GM12891 (cell line): ENCODE measurements at places on chromosomes 2 and 18.

GRCh38 chr18:80171054-80171872 is 62.2 kb downstream of the ADNP2 start:
- DNase-seq, result peak; percentile 75

DNA sequence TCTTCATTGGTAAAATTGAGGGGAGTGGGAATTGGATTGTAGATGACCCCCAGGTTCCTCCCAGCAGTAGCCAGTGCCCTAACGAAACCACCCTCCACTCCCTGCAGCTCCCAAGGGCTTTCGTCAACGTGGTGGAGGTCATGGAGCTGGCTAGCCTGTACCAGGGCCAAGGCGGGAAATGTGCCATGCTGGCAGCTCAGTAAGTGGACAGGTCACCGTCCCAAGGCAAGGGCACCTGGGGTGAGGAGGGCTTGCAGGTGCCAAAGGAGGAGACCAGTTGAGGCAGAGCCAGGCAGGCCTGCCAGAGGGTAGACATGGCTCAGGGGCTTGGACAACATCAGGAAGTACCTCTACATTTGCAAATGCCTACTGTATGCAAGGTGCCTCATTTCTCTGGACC is 122.6 kb upstream of the PPP1CB start:
- DNase-seq, result no peak

GRCh38 chr18:30094556-30094955 is 948.0 kb downstream of the DSC3 start:
- DNase-seq, result no peak

- DNase-seq, result no peak
These were observed 18.8 kb upstream of the FOSL2 start for GRCh38 chr2:28373854-28374253.

DNA sequence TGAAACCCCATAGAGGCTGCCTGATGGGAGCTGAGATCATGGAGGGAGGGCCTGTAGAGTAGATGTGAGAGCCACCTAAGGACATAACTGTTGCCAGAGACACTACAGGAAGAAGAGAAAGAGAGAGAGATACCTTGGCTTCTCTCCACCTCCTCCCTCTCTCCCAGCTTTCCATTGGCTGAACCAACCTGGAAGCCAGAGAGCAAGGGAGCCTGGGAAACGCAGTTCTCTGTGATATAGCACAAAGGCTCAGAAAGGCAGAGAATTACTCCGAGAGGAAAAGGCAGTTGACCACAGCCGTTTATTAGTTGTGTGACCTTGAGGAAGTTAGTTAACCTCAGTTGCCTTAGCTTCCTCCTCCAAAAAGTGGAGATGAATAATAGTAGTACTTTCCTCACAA is 37.7 kb upstream of the MAT2A start:
- no peak for DNase-seq

DNA sequence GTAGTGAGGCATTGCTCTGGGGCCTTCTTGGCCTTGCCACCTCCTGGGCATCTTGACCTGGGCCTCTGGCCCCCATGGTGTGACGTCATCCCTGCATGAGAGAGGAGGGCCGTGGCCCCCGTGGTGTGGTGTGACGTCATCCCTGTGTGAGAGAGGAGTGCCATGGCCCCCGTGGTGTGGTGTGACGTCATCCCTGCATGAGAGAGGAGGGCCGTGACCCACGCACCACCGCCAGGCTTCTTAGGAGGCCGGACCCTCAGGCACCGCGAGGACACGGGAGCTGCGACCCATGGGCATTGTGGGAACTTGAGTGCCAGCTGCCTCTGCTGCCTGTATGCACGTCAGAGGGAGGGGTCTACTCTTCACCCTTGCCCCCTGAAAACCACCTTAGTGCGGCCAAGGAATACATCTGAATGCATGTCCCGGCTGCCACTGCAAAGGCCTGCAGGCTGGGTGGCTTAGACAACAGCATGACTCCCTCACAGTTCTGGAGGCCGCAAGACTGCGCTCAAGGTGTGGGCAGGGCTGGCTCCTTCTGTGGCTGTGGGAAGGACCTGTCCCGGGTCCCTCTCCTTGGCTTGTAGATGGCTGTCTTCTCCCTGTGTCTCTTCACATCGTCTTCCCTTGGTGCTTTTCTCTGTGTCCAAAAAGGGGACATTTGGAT is 20.8 kb upstream of the OTOS start:
- no peak for DNase-seq

DNA sequence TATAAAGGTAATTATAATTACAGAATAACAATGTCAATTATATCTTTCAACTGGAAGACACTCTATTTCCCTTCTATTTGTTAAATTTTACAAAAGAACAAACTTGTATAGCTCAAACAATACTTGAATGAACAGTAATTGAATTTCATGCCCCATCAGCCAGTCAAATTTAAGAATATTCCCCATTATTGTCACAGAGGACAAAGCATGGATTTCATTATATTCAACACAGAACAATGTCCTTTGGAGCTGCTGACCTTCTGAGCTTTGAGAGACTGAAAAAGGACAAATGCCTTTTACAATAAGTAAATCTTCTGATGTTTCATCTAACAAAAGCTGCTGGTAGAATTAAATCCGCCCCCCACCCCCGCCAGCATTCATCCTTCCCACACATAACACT is 187.5 kb upstream of the MC4R start:
- DNase-seq, result no peak

DNA sequence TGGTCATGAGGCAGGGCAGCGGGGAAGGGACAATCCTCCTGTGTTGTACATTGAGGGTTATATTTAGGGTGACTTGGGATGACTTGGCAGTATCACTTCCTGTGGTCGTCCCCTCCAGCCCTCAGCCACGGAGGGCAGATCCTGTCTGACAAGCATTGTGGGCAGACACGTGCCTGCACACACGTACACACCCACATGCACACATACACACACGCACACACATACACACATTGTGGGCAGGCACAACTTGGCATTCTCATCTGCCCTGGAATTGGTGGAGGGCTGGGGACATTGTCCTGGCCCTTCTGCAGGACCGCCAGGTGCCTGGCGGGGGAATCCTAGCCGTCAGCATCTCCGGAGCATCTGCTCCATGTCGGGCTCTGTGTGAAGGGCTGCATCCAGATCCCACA is 47.6 kb downstream of the ODC1 start:
- no peak for DNase-seq

GRCh38 chr2:182324665-182325064 is 102.2 kb downstream of the PDE1A start:
- DNase-seq, result no peak

- DNase-seq, result no peak
These were observed 45.5 kb upstream of the FZD5 start for GRCh38 chr2:207815254-207815653.

- DNase-seq, result no peak
These were observed 578.6 kb upstream of the CHAC2 start for GRCh38 chr2:53188851-53189510.

- DNase-seq, result no peak
These were observed 265.9 kb downstream of the CELF4 start for GRCh38 chr18:37299471-37300304.

GRCh38 chr18:30451981-30452380 is 590.6 kb downstream of the DSC3 start:
- no peak for DNase-seq

DNA sequence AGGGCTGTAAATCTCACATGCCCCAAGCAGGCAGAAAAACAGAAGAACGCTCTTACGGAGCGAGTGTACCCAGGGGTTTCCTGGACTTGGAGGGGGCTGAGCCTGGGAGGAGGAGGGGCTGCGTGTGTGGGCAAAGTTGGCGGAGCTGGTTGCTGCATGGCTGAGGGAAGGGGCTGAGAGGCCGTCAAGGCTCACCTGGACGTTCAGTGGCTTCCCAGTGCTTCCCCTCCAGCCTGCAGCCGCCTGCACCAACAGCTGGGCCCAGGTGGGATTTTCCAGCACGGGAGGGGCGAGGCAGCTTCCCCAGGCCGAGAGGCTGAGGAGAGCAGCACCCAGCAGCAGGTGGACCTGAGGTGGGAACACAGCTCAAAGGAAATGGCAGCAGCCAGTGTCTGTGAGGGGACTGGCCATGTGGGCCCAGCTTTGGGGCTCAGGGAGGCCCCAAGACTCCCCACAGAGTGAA is 70.6 kb upstream of the CTDP1 start:
- no peak for DNase-seq

DNA sequence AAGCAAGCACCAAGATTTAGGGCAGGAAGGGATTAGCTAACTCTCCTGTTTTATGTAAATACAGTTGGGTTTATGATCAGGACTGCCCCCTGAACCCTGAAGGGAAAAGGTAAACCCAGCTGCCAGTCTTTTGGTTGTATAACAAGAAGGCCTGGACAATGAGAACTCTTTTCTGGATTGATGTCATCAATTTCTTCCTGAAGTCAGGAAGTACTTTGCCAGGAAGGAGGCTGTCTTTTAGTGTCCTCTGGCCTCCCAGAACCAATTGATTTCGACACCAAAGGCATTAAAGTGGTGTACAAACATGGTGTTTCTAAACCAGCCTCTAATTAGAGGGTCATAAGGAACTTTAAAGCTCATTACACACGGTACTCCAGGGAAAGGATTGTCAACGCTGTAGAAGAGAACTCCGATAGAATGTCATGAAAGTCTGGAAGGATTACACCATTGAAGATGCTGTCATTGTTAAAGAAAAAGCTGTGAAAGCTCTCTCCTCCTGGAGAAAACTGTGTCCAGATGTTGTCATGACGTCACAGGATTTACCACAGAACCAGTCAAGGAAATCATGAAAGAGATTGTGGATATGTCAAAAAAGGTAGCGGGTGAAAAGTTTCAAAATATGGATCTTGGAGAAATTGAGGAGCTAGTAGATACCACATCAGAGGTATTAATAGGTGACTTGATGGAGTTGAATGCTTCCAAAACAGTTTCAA is 78.8 kb downstream of the ANKRD12 start:
- no peak for DNase-seq

GRCh38 chr18:60202708-60203107 is 169.9 kb downstream of the MC4R start:
- DNase-seq, result no peak

DNA sequence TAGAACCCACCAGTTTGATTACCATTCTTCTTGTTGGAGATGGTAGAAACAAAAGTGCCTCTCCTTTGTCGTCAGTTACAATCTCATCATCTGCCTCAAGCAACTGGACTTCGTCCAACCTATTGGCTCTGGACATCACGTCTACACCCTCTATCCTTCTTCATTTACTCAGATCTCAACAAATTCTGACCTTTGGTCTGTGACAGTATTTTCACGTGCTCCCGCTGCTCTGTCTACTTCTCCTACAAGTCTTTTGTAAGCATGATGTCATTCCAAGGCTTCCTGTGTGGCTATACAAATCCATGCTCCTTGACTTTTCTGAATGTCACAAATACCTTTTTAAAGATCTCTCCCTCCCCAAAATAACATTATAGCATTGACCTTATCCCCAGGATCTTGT is 43.0 kb upstream of the PID1 start:
- DNase-seq, result no peak

GRCh38 chr2:218006741-218007140 is 3.9 kb upstream of the TNS1 start:
- no peak for DNase-seq

DNA sequence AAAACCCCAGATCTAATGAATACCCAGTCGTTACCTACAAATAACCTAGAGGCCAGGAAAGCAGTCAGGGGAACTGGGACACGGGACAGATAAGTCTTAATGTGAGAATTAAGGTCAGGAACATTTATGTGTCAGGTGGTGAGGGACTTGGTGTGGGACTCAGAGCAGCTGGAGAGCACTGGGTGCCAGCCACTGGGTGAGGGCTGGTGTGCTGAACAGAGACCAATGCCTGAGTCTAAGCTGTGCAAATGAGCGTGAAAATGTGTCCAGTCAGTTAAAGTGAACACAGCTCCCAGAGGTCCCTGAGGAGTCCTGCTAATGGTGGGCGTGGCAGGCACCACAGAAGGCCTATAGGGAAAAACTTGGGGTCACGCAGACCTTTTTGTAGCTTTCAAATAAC is 225.9 kb downstream of the C1D start:
- DNase-seq, result no peak

GRCh38 chr18:3541549-3542386 is 91.8 kb downstream of the TGIF1 start:
- DNase-seq, result no peak

GRCh38 chr18:11995445-11996189 is 14.3 kb downstream of the IMPA2 start:
- DNase-seq, result peak; percentile 71

- no peak for DNase-seq
These were observed 127.4 kb downstream of the PLCL1 start for GRCh38 chr2:197931661-197932312.

- no peak for DNase-seq
These were observed 31.2 kb upstream of the ALPP start for GRCh38 chr2:232347369-232347768.

DNA sequence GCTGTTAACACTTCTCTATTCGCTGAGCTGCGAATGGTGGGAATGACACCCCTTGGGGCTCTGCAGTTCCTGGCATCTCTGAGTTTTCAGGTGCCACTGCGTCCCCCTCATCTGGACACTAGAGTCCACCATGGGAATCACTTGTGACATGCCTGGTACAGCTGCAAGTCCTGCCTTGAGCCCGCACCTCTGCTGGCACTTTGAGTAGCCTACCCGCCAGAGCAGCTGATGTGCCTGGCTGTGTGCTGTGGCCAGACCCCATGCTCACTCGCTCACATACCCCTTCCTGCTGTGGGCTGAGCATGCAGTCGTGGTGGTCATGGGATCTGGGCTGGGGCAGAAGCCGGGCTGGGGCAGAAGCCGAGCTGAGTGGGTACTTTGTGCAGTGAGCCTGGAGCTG is 117.6 kb downstream of the RND3 start:
- DNase-seq, result no peak

GRCh38 chr2:171793691-171794678 is 100.1 kb downstream of the SLC25A12 start:
- no peak for DNase-seq
